Activated CD4-positive, alpha-beta T cell treated with anti-CD3 and anti-CD28 coated beads, Interleukin-2, amount 10 ng/mL, durations not matched to agents 24 days and 14 days (primary cell): ENCODE measurements at places on chromosomes 7 and 10. TPM values are rescaled to one million over a fixed set of nuclear protein-coding genes. Genes with fewer than 3 reads are reported as not detected.
A peak's percentile ranks its signal among the peaks of the same experiment; 100 is the strongest.

DNA sequence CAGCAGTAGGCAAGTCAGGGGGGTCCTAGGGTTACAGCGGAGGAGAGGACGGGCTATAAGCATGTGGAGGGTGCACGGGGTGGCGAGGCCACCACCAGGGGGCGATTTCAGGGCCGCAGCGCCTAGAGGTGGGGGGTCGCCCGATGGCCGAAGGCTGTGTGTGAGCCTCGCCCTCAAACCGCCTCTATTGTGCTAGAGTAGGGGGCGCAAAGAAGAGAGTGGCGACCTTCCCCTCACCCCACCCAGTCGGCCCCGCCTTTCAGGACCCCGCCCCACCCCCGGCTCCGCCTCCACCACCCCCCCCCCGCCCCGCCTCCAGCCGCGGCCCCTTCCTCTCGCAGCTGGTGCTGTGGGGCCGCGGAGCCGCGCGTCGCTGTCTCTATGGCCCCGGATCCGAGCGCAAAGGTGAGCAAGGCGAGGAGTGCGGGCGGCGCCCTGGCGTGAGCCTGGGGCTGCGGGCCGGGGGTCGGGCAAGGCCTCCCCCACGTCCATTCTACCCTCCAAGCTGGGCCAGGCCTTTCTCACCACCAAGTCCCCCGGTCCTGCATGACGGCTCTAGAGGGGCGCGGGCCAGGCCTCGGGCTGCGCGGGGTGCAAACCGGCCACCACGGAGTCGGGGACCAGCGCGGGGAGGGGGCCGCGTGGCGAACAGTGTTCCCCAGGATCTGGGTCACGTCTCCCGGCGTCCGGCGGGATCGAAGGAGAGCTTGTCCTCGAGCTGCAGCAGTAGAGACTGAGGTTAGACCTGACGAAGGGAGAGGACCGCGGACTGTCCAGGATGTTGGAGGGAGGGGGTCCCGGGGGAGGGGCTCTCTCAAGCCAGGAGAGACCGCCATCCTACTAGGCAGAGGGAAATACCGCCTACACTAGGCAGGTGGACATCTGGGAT, at the start of gene SEMA4G:
Gene SEMA4G (plus strand): TSS at position 318 of the 889 bp plus-strand sequence. CDS start 3,409 bp downstream, outside the sequence.
- peak; percentile 82 for DNase-seq

- no peak for DNase-seq
These were observed 611.5 kb downstream of the CNTNAP2 start for GRCh38 chr7:146728141-146728540.

DNA sequence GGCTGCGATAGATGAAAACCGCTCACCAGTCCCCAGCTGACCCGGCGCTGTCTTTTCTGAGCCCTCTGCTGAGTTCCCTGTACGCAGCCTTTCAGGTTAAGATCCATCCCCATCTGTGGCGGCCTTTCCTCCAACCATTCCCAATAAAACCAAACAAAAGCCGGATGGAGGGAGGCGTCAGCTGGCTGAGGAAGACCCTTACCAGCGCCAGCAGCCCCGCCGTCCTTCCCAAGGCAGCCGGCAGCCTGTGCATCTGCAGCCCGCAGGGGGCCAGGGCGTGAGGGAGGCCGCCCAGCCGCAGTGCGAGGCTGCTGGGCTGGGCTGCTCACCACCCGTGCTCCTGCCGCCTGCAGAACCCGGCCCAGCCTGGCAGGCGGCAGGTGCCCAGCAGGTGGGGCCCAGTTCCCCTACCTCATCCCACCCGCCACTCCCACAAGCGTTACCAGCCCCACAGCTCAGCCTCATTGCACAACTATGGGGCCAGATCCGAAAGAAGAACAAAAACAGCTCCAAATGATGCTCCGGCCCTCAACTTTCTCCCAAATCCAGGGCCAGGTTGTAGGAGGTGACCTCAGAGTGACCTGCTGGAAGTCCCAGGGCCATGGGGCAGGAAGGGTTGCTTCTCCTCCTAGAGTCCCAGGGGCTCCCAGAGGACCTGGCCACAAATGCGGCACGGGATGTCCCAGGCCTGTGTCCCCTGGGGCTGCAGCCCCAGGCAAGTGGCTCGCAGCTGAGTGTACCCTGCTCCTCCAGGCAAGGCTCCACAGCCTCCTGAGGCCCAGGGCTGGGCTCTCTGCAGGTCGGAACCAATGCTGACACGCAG, 23.8 kb downstream of the PAPOLB start:
- DNase-seq, result no peak

GRCh38 chr7:145957160-145957890, 159.3 kb upstream of the CNTNAP2 start:
- DNase-seq, result no peak

DNA sequence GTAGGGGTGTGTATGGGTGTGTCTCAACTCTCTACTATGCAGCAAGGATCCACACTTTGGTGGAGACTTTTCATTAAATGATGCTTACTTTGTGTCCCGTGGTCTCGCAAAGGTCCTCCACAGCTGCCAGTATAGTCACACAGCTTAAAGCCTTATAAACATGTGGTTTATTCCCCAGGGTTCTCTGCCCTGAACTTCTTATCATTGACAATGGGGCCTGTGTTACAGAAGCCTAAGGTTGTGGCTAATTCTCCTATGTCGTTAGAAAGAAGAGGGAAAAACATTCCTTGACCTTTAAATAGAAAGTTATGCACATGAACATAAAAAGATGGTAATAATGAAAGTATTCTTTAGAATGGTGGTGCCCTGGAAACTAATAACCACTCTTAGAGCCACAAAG, 201.4 kb downstream of the INHBA start:
- no peak for DNase-seq

IRF5 gene
- 16.2 and 18.6 TPM in 2 replicates for total RNA-seq

DNA sequence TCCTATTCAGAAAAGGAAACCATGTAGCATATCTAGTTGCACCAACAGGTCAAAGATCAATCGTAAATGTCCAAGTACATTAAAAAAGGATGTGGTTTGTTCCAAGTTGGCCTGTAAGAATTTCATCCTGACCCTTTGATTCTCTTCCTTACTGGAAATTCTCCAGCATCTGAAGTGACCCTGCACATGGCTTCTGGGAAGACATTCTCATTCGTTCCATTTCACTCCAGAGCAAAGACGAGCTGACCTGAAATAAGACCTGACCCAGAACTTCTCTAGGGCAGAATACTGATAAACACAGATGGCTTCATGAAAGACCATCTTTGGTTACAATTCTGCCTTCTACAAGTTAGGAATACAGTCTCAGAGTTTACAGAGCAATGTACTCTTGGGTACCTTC, 39.8 kb downstream of the ASB4 start:
- no peak for DNase-seq

- no peak for DNase-seq
These were observed 545.5 kb upstream of the FOXK1 start for GRCh38 chr7:4136501-4137110.

DNA sequence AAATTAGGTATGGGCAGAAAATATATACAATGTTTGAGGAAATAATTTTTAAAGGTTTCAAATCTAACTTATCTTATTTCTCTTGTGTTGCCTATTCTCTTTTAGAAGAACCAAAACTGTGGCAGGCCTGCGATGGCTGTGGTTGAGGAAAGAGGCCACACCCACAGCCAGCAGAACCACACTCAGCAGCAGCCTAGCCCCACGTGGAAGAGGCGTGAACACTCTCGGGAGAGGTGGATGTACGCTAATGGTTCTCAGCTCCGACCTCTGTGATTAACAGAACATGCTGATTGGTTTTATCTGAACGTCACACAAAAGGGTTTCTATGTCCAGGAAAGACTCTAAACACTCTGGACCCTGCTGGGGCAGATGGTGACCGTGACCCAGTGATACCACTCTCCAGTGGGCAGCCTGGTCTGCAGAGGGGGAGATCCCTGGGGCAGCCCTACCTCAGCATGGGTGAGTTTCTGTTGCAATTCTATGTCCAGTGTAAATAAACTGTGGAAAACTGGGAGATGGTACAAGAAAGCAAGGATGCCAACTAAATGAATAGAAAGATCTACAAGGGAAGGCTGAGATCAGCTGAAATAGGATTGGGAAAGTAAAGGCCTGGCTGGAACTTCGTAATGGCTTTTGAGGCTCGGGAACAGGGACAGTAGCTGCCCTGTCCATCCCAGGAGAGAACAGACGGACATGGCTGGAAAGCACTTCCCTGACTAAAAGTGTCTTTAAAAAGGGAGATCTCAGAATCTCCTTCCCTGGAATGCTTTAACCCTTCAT, 26.6 kb downstream of the DIP2C start:
- no peak for DNase-seq

GRCh38 chr10:19788075-19788686, 28.1 kb upstream of the PLXDC2 start:
- DNase-seq, result peak; percentile 59

HOXA4 gene
- not detected in 2 replicates for total RNA-seq

DNA sequence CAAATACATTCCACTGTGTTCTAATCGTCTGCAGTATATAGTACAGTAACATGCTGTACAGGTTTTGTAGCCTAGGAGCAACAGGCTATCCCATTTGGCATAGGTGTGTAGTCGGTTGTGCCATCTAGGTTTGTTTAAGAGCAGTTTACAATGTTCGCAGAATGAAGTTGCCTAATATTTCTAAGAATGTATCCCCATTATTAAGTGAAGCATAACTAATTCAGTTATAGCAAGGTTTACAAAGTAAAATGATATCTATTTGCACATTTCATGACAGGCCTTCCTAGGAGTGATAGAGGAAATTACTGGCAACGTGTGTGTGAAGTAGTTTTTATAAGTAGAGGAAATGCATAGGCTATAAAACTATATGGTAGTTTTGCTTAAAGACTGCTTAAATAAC, 4.0 kb downstream of the CREM start:
- DNase-seq, result no peak
